ENCODE measurements at places on chromosomes 4 and X.

DNA sequence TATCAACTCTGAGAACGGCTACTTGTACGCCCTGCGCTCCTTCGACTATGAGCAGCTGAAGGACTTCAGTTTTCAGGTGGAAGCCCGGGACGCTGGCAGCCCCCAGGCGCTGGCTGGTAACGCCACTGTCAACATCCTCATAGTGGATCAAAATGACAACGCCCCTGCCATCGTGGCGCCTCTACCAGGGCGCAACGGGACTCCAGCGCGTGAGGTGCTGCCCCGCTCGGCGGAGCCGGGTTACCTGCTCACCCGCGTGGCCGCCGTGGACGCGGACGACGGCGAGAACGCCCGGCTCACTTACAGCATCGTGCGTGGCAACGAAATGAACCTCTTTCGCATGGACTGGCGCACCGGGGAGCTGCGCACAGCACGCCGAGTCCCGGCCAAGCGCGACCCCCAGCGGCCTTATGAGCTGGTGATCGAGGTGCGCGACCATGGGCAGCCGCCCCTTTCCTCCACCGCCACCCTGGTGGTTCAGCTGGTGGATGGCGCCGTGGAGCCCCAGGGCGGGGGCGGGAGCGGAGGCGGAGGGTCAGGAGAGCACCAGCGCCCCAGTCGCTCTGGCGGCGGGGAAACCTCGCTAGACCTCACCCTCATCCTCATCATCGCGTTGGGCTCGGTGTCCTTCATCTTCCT, 2.7 kb downstream of the PCDH10 start:
- DNase-seq: no peak

DNA sequence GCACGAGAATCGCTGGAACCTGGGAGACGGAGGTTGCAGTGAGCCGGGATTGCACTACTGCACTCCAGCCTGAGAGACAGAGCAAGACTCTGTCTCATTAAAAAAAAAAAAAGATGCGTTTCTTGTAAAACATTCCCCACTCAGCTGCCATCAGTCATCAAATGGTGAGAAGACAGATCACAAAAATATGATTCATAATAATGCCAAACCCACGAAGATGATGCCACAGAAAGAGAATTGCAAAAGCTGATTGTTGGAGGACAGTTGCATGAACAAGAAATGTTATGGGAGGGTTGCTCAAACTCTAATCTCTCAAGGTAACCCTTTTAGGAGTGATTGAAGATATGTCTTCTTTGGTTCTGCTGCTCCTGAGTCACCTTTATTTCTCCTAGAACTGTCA, 21.4 kb upstream of the SMIM14 start:
- no peak for DNase-seq

DNA sequence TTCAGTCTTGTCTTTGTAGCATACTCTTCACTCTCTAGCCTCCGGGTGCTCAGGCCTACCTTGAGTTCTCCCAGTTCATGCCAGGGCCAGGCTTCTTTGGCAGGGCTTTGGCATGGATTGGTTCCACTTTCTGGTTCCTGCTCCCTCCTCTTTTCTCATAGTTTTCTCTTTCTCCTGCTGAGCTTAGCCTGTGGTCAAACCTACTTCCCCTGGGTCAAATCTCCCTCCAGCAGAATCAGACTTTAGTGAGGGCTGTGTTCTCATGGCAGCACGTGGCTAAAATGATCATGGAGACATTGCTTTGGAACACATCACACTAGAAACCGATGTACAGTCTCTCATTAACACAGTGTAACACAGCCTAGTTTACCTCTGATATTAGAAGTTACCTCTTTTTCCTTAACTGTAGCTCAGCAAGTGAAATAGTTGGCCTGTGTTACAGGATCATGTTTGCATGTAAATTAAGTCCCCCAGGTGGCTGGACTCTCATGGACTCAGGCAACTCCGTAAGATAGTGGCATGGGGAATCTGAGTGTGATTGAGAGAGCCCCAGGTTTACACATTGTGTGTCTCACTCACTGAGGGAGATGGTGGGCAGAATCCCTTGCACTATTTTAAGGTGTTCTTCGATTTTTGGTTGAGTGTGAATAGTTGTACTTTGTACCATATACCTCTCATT, 13.3 kb downstream of the RAB9A start:
- DNase-seq: no peak

DNA sequence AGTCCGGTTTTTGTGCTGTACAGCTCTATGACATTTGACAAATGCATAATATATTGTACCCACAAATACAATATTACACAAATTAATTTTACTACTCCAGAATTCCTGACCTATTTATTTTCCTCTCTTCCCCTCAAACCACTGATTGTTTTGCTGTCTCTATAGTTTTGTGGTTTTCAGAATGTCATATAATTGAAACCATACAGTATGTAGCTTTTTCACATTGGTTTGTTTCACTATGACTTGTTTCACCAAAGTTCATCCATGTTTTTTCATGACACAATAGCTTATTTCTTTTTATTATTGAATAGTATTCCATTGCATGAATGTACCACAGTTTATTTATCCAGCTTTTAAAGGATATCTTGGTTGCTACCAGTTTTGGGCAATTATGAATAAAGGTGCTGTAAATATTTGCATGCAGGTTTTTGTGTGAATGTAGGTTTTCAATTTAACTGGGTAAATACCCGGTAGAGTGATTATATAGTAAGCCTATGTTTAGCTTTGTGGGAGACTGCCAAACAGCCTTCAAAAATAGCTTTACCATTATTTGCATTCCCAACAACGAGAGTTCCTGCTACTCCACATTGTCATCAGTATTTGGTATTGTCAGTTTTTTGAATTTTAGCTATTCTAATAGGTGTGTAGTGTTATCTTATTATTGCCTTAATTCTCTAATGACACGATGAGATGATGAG, 25.9 kb downstream of the RNF175 start:
- DNase-seq: no peak

- DNase-seq: no peak
These were observed at the start of gene TDO2 for GRCh38 chr4:155903453-155903852. Gene TDO2, plus strand, starts transcription at chr4:155903696. Its CDS starts 63 bp downstream, at chr4:155903759.

DNA sequence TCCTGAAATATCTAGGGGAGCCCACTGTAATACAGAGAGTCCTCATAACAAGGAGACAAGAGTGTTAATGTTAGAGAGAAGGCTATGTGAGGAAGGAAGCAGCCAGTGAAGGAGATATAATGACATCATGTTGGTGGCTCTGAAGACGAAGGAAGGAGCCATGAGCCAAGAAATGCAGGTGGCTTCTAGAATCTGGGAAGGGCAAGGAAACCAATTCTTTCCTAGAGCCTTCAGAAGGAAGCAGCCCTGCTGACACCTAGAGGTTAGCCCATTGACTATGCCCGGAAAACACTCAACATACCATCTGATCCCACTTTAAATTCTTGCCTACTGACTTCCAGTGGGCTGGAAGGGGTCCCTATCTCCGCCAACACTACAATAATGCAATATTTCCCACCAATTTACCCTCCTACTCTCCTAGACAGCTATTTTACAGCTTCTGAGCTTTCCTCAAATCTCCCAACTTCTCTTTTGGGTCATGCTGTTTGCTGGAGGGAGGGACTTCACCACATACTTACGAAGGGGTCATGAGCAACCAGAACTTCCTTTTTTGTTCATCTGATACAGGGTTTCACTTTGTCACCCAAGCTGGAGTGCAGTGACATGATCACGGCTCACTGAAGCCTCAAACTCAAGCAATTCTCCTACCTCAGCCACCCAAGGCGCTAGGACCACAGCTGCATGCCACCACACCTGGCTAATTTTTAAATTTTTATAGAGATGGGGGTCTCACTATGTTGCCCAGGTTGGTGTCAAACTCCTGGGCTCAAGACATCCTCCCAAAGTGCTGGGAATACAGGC, 25.2 kb upstream of the G3BP2 start:
- DNase-seq: no peak

DNA sequence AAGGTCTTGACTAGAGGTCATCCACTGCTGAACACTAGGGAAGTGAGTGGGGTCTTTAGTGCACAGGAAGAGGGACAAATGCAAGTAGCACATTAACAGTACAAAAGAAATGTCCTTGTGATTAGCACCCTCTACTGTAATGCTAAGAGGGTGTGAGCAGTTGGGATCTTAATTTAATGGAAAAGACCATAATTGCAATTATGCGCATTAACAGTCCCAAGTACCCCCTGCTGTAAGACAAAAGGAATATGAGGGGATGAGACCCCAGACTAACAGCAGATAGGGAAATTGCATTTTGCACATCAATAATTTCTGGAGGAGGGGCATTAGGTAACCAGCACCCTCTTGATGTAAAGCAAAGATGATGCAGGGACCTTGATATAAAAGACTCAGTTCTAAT, 285.0 kb downstream of the CHIC1 start:
- DNase-seq: no peak

GRCh38 chrX:26889574-26889973, 573.6 kb downstream of the PPP4R3C start:
- no peak for DNase-seq

DNA sequence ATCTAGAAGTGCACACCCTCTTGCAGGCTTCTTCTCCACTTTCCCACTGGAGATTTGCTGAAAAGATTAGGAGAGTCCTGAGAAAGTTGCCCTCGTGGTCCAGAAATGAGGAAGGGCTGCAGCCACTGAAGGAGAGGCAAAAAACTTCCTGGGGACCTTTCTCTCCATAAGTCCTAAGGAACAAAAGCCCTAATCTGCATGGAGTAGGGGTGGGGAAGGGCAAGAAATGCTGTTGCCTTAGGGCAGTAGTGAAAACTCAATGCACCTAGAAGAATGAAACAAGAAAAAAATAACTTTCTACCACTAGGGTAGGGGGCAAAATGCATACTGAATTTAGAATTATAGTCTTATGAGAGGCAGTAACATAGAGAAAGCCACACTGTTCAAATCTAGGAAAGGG, 1408.8 kb downstream of the PCDH19 start:
- no peak for DNase-seq

- no peak for DNase-seq
These were observed 9.6 kb downstream of the SGMS2 start for GRCh38 chr4:107834241-107834794.

GRCh38 chr4:165464376-165464775, 85.6 kb downstream of the CPE start:
- no peak for DNase-seq

DNA sequence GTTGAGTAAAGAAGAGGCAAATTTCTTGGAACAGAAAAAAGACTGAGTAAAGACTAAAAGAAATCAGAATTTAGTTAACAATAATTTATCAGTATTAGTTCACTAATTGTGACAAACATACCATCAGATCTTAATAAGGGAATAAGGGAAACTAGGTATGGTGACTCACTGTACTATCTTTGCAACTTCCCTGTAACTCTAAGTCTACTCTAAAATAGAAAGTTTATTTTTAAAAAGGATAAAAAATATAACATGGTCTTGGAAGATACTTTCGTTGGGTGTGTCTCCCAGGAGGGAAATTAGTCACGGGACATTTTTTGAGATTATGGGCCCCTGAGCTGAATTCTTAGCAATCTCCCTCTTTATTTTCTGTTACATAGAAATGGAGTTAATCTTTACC, 97.3 kb downstream of the EMCN start:
- no peak for DNase-seq

DNA sequence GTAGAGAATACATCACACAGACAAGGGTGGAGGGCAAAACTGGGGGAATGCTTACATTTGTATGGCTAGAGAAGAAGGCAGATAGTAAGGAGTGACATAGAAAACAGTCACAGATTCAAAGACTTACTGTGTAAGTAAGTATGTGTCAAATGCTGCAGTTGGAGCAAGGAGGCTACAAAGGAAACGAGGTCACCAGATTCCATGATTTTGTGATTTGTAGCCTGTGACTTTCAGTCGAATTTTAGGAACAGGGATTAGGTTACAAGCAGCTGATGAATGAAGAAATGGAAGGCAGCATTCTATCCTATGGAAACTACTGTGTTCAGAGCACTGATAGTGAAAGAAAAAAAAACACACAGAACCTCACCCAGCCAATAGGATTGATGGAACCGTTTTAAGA, 407.9 kb downstream of the IL15 start:
- no peak for DNase-seq

DNA sequence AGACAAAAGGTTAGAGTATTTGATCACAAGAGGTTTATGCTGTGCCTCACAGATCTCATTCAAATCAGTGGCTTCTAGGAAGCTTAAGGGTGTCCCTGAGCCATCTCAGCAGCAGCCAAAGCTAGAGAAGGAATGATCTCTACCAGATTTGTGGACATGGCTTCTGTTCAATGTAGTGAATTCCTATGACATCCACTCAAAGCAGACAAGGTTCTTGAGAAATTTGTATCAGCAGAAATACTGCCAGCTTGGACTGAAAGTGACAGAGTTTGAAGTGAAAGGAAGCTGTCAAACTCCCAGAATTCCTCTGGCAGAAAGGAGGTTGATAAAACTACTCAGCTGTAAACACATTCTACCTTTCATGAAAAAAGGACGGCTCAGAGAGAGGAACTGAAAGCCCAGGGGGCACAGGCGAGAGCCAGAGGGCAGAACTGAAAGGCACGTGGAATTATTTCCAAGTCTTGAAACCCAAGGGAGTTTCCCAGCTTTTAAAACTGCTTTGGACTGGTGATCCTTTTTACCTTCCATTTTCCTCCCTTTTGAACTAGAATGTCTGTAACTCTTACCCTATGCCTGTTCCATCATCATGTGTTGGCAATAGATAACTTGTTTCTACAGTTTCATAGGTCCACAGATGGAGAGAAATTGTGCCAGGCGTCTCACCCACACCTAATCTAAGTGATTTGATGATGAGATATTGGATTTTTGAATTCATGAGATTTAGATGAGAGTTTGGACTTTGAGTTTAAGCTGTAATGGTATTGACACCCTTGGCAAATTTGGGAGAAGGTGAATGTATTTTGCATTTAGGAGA, 14.5 kb upstream of the MED14 start:
- no peak for DNase-seq

- no peak for DNase-seq
These were observed 55.7 kb downstream of the LNX1 start for GRCh38 chr4:53535567-53535966.

DNA sequence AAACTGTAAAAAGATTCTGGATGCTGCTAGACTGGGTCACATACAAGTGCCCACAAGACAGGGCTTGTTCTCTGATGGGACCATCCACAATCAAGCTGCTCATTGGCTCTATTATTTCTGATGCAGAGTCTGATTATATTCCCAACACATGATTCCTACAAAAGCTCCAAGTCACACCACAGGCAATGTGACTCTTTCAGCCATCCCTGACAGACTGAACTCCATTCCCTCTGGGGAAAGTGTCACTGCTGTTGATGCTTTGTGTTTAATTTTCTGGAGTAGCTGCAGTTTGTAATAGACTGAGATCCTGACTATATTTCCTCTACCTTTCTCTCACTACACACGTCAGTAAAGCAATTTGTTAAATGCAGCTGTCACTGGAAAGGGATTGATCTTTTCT, 55.4 kb upstream of the BCLAF3 start:
- DNase-seq: no peak

- no peak for DNase-seq
These were observed 94.2 kb downstream of the LARP1B start for GRCh38 chr4:128155231-128155855.

DNA sequence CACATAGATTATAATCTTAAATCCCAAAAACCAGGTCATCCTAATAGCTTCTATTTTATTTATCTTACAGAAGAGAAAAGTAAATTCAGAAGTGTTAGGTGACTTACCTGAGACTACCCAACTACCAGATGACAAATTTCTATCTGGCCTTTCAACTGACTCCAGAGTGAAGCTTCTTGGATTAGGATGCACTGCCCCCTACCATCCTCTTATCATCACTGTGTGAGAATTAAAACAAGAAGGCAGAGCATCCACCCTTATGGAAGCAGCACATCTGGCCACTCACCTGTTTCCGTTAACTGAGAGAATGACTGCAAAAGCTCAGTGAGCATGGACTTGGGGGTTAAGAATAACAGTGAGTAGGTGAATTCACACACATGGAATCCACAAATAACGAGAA, 502.6 kb upstream of the TECRL start:
- no peak for DNase-seq

GRCh38 chr4:184408021-184408683, 66.2 kb downstream of the IRF2 start:
- DNase-seq: no peak

Measured in stimulated activated CD8-positive, alpha-beta memory T cell treated with anti-CD3 and anti-CD28 coated beads, Interleukin-7, amount 100 ng/mL, for 1 hour (primary cell).